Stimulated activated CD8-positive, alpha-beta memory T cell treated with anti-CD3 and anti-CD28 coated beads, Interleukin-7, amount 100 ng/mL, for 4 hours (primary cell): ENCODE measurements at places on chromosomes 6 and 20.

- DNase-seq = no peak
Observed at GRCh38 chr6:104186831-104187230, 672.9 kb downstream of the HACE1 start.

DNA sequence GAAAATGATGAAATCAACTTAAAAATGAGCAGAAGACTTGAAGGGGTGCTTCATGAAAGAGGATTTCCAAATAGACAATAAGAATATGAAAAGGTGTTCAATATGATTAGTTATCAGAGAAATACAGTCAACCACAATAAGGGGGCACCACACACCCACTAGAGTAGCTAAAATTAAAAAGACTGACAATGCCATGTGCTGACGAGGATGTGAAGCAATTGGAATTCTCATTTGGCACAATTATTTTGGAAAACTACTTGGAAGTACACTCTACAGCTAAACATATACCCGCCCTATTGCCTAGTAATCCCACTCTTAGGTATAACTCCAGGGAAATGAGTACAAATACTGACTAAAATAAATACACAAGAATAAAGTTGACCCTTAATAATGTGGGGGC is 45.0 kb downstream of the MOCS1 start:
- no peak for DNase-seq

GRCh38 chr6:13261464-13261994 is 66.8 kb downstream of the TBC1D7 start:
- no peak for DNase-seq

- DNase-seq = no peak
Observed at GRCh38 chr6:31070711-31071197, 41.6 kb downstream of the C6orf15 start.

- peak; percentile 9 for DNase-seq
Observed at GRCh38 chr6:118893064-118893806, 717 bp upstream of the ASF1A start.

DNA sequence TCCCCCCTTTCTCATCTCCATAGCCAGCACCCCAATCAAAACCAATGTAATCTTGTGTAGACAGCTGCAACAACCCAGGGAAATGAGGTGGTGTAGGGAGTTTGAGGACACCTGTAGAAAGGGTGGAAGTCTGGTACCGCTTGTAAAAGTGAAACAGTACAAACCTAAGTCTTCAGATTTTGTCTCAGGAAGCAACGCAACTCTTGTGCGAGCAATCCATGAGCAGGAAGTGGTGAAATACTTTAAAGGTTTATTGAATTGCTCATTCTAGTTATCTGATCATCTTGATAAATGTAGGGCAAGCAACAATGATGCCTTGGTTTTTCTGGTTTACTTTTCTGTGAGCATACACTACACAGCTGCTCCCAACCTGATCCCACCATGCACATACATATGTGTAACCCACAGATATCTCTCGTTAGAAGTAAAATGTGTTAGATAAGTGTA is 71.1 kb upstream of the THEMIS start:
- no peak for DNase-seq

DNA sequence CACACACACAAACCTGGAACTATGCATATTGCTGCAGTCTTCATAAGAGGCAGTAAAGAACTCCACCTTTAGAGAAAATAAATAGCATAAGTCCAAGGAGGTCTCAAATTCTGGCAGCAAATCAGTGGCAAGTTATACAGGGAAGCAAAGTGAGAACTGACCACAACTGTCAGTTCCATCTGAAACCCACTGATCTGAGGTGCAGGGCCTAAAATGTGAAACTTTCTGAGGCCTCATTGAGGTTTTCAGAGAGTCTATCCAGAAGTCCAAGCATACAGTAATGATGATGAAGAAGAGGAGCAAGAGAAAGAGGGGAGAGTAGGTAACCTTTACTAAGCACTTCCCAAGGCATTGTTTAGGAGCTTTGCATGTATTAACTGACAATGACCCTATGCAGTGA is 36.3 kb downstream of the MTFR2 start:
- no peak for DNase-seq

DNA sequence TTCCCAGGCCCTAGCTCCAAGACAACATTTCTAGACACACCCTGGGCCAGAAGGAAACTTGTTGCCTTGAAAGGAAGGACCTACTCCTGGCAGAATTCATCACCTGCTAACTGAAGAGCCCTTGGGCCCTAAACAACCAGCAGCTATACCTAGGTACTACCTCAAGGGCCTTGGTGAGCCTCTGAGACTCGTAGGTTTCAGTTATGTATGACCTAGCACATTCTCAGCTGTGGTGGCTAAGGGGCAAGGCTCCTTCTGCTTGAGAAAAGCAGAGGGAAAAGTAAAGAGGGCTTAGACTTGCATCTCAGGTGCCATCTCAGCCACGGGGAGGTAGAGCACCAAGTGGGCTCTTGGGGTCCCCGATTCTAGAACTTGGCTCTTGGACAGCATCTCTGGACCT is 132.3 kb upstream of the NHSL1 start:
- no peak for DNase-seq

DNA sequence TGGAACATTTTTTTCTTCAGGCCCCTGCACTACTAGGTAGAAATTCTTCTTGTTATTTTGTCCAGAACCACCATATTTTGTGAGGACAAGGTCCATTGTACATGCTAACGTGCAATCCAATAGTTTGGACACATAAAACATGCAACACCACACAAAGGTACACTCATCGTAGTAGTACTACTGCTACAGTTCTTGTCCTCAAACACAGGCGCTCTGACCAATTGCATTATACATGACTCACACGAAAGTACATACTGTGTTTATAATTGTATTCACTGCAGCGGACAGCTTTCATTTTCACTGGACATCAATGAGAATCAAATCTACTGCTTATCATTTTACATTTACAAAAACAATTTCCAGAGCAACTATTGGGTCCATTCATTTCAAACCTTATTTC is 15.3 kb upstream of the SMLR1 start:
- DNase-seq = no peak
